GM23248 (cell line): ENCODE measurements at places on chromosomes 13 and 19. TPM values are rescaled to one million over a fixed set of nuclear protein-coding genes. Genes with fewer than 3 reads are reported as not detected.
A peak's percentile ranks its signal among the peaks of the same experiment; 100 is the strongest.

HCST gene
- polyA plus RNA-seq, result 9.1 and 11.3 TPM in 2 replicates

MISP gene
- polyA plus RNA-seq, result 0.13 TPM in 1 of 2 replicates, not detected in the other

AMER2 gene
- polyA plus RNA-seq, result not detected in 2 replicates

GRK1 gene
- polyA plus RNA-seq, result not detected in 2 replicates

UFM1 gene
- 125 and 130 TPM in 2 replicates for polyA plus RNA-seq

ZNF837 gene
- 1.4 and 2.2 TPM in 2 replicates for polyA plus RNA-seq

GRCh38 chr13:105448811-105449210 is 1086.7 kb downstream of the EFNB2 start:
- no peaks in the 10 kb centered on the region for H3K27me3 ChIP-seq
- DNase-seq, result no peak
- no peaks in the 10 kb centered on the region for H3K36me3 ChIP-seq

GRCh38 chr13:106351251-106351650 is 184.2 kb downstream of the EFNB2 start:
- no peaks in the 10 kb centered on the region for H3K4me1 ChIP-seq
- DNase-seq, result no peak
- peaks cover 38% of the 10 kb centered on the region for H3K27me3 ChIP-seq

- H3K27me3 ChIP-seq, result no peaks in the 10 kb centered on the region
- peak; percentile 53 for DNase-seq
- no peaks in the 10 kb centered on the region for H3K36me3 ChIP-seq
- peaks cover 4% of the 10 kb centered on the region for H3K4me1 ChIP-seq
- H3K4me3 ChIP-seq, result no peak overlapping the region
These were observed 9.7 kb downstream of the INAFM1 start for GRCh38 chr19:47284324-47284899.

GRCh38 chr13:78020861-78021260 is 102.2 kb upstream of the EDNRB start:
- peaks cover 9% of the 10 kb centered on the region; the same call in 1 of the 2 replicates for H3K4me1 ChIP-seq
- H3K27me3 ChIP-seq, result no peaks in the 10 kb centered on the region
- no peaks in the 10 kb centered on the region for H3K36me3 ChIP-seq
- no peak overlapping the region for H3K27ac ChIP-seq
- DNase-seq, result no peak

DNA sequence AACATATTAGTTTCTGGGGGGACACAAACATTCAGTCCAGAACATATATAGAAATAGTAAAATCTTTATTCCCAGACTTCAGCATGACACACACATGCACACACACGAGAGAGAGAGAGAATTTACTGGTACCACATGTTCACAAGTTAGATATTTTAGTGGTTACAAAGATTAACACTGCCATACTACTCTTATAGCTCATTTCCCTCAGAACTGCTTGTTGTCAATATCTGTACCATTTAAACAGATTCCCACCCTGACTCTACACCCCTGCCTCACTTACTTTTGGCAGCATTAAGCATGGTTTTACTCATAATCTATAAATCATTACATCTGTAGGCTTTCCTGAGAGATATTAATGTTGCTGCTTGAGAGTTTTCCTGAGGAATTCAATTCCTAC is 524.7 kb upstream of the HTR2A start:
- no peak for DNase-seq
- H3K36me3 ChIP-seq, result no peaks in the 10 kb centered on the region
- peaks cover 24% of the 10 kb centered on the region for H3K4me1 ChIP-seq
- no peak overlapping the region for H3K27ac ChIP-seq
- H3K4me3 ChIP-seq, result no peak overlapping the region

- H3K4me1 ChIP-seq, result peaks cover 18% of the 10 kb centered on the region
- peak overlapping the region; percentile 75 for H3K27ac ChIP-seq
- peak overlapping the region; percentile 93 for H3K4me3 ChIP-seq
- peak; percentile 76 for DNase-seq
- H3K27me3 ChIP-seq, result no peaks in the 10 kb centered on the region
- peaks cover 7% of the 10 kb centered on the region; the same call in 1 of the 2 replicates for H3K36me3 ChIP-seq
These were observed 477 bp downstream of the LNX2 start for GRCh38 chr13:27619728-27620376.

GRCh38 chr19:15402411-15403150 is 16.2 kb downstream of the AKAP8L start:
- no peak overlapping the region for H3K27ac ChIP-seq
- DNase-seq, result no peak
- H3K27me3 ChIP-seq, result no peaks in the 10 kb centered on the region
- no peak overlapping the region for H3K4me3 ChIP-seq
- no peaks in the 10 kb centered on the region for H3K4me1 ChIP-seq

DNA sequence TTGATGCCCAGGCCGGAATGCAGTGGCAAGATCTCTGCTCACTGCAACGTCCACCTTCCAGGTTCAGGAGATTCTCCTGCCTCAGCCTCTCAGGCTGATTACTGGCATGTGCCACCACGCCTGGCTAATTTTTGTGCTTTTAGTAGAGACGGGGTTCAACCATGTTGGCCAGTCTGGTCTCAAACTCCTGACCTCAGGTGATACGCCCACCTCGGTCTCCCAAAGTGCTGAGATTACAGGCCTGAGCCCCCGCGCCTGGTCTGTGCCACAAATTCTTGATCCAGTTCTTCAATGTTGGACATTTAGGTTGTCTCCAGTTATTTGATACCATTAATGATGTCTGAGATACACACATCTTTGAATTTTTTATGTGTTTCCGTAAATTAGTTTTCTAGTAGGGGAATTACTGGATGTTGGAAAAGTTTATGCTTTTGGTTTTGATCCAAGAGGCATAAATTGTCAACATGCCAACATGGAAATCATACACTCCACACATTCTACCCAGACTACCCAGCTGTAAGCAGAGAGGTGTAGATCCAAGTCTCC is 525 bp upstream of the COG3 start:
- H3K4me3 ChIP-seq, result peak overlapping the region; percentile 89
- H3K27ac ChIP-seq, result peak overlapping the region; percentile 88
- H3K4me1 ChIP-seq, result peaks cover 36% of the 10 kb centered on the region

DNA sequence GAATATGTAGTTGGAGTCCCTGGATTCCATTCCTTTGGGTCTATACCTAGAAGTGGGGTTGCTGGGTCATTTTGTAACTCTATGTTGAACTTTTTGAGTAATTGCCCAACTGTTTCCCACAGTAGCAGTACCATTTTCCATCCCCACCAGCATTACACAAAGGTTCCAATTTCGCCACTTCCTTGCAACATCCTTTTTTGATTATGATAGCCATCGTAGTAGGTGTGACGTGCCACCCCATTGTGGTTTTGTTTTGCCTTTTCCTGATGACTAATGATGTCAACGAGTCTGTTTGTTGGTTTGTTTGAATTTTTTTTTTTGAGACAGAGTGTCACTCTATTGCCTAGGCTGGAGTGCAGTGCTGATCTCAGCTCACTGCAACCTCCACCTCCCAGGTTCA is 3.3 kb upstream of the PEX11G start:
- peaks cover 4% of the 10 kb centered on the region; the same call in 1 of the 2 replicates for H3K4me1 ChIP-seq
- H3K27ac ChIP-seq, result no peak overlapping the region
- H3K4me3 ChIP-seq, result no peak overlapping the region
- no peaks in the 10 kb centered on the region for H3K36me3 ChIP-seq

- DNase-seq, result peak; percentile 58
- peaks cover 18% of the 10 kb centered on the region for H3K27me3 ChIP-seq
- H3K27ac ChIP-seq, result no peak overlapping the region
- H3K4me1 ChIP-seq, result no peaks in the 10 kb centered on the region
- no peak overlapping the region for H3K4me3 ChIP-seq
These were observed 1.4 kb downstream of the GRIN3B start for GRCh38 chr19:1001538-1002166.

DNA sequence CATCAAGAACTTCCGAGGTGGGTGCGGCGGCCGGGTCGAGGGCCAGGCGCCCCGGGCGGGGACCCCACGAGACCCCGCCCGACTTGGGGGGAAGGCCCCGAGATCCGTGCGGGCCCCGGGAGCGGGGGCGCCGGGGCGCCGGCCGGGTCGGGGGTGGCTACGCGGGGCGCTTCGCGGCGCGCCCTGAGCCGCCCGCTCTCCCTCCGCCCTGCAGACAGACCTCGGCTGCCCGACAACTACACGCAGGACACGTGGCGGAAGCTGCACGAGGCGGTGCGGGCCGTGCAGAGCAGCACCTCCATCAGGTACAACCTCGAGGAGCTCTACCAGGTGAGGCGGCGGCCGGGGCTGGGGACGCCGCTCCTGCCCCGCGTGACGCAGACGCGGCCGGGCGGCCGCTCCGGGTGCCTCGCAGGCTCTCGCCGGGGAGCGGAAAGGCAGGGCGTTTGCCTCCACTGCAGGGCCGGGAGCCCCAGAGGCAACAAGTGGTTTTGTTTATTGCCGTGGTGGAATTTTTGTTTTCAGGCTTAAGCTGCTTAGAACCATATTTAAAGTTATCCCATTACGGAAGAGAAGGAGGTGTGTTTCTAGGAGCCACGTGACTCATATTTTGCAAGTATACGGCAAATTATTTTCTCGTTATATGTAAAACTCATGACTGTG is 477 bp downstream of the CUL4A start:
- H3K36me3 ChIP-seq, result peaks cover 9% of the 10 kb centered on the region; the same call in 1 of the 2 replicates
- DNase-seq, result peak; percentile 83
- peak overlapping the region; percentile 97 for H3K27ac ChIP-seq
- peaks cover 38% of the 10 kb centered on the region for H3K4me1 ChIP-seq
- no peaks in the 10 kb centered on the region for H3K27me3 ChIP-seq

DNA sequence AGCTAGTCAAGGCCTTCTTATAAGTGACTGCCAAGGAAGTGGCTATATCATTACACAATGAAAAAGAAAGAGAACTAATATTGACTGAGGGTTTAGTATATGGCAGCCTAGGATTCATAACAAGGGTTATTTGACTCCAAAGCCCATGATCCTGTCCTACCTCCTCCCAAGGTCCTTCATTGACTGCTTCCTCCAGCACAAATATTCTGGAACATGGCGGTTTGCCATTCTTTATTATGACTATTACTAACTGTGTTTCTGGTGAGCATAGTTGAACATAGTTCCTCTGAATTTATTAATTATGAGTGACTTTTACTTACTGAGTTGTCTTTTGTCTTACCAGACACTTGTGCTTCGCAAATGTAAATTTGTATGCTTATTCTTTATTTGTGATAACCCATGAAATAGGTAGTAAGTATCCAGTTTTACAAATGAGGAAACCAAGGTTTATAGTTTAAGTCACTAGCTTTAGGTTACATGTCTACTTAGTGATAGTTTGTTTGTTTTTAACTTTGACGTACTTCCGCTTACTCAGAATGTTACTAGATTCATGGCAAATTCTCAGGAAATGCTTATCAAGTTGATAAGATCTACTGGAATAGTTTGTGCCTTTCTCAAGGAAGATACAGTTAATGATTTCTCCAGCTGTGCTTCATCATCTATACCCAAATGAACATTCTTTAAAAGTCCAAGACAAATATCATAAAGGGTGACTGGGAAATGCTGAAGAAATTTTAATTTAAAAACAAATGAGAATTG is 15.5 kb upstream of the DCLK1 start:
- H3K4me1 ChIP-seq, result peaks cover 8% of the 10 kb centered on the region
- DNase-seq, result no peak
- no peak overlapping the region for H3K4me3 ChIP-seq

DNA sequence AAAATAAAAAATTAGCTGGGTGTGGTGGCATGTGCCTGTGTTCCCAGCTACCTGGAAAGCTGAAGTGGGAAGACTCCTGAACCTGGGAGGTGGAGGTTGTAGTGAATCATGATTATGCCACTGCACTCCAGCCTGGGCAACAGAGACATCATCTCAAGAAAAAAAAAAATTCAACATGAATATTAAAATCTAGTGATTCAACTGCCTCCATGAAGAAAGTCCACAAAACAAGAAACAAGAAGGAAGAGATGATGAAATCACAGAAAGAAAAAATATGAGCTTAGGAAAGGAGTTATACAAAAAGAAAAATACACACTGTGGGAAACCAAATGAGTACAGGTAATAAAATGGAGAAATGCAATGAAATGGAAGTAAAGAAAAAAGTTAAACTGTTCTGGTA is 99.6 kb upstream of the SIAH3 start:
- H3K27me3 ChIP-seq, result no peaks in the 10 kb centered on the region
- no peak overlapping the region for H3K27ac ChIP-seq
- no peak for DNase-seq
- H3K4me1 ChIP-seq, result peaks cover 18% of the 10 kb centered on the region
- H3K4me3 ChIP-seq, result no peak overlapping the region
- H3K36me3 ChIP-seq, result peaks cover 24% of the 10 kb centered on the region

DNA sequence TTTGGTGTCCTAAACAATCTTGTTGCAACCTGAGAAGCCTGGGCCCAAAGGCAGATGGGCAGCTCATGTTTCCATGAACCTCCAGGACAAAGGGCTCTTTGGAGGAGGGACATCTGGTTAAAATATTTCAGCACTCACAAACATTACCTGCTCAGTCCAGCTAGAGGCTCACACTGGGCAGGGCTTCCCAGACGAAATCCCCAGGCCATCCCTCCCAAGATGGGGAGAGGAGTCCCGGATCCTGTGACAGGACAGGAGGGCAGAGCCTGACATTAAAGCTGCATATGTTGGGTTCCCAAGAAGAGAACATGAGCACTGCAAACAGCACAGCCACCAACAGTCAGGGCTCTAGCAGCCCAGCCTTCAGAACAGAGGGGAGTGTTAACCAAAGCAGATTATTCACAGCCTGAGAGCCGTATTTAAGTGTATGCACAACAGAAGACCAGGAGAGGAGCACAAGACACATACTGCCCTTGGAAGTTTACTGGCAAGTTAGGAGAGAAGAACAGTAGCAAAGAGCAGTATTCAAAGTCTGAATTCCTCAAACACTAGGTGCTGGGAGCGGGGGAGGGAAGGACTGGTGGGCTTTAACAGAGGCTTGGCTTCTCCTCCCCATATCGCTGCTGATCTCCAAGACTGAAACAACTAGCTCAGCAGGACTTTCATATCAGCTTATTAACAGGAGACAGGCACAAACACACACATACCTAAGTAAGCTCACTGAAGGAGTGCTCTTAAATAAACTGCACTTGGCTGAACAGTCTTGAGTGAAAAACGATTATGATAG is 12.3 kb downstream of the ATP7B start:
- H3K4me1 ChIP-seq, result no peaks in the 10 kb centered on the region
- H3K4me3 ChIP-seq, result no peak overlapping the region
- H3K36me3 ChIP-seq, result no peaks in the 10 kb centered on the region
- peaks cover 49% of the 10 kb centered on the region for H3K27me3 ChIP-seq

- H3K4me3 ChIP-seq, result no peak overlapping the region
- no peaks in the 10 kb centered on the region for H3K36me3 ChIP-seq
- H3K27me3 ChIP-seq, result peaks cover 32% of the 10 kb centered on the region
These were observed 34.7 kb upstream of the SEMA6B start for GRCh38 chr19:4594201-4594600.

GRCh38 chr19:1189419-1189818 is 15.4 kb upstream of the SBNO2 start:
- no peaks in the 10 kb centered on the region for H3K27me3 ChIP-seq
- H3K4me1 ChIP-seq, result 0 out of 2 replicates have a peak, but pooled peaks cover 8% of the 10 kb centered on the region
- H3K4me3 ChIP-seq, result no peak overlapping the region
- no peak overlapping the region for H3K27ac ChIP-seq
- H3K36me3 ChIP-seq, result no peaks in the 10 kb centered on the region
